ENCODE measurements at places on chromosomes 2 and 18.

- no peak for DNase-seq
Measured at GRCh38 chr2:176613323-176613987, 344.2 kb downstream of the MTX2 start.

DNA sequence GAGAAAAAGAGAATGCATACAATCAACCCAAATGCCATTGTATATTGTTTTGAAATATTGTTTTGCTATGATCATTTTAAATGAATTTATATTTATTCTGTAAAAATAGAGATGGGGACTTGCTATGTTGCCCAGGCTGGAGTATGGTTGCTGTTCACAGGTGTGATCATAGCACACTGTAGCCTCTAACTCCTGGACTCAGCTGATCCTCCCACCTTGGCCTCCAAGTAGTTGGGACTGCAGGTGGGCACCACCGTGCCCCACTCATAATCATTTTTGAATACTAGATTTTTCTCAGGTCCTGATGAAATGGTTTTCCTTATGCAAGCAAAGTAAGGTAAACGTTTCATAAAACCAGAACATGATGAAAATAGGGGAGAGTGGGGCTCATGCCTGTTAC, 46.3 kb downstream of the TMEM17 start:
- DNase-seq, result no peak

GRCh38 chr18:42922363-42922762, 193.1 kb downstream of the RIT2 start:
- DNase-seq, result no peak

- DNase-seq, result peak; percentile 50
Measured at GRCh38 chr2:12412898-12413305, 303.8 kb upstream of the TRIB2 start.

DNA sequence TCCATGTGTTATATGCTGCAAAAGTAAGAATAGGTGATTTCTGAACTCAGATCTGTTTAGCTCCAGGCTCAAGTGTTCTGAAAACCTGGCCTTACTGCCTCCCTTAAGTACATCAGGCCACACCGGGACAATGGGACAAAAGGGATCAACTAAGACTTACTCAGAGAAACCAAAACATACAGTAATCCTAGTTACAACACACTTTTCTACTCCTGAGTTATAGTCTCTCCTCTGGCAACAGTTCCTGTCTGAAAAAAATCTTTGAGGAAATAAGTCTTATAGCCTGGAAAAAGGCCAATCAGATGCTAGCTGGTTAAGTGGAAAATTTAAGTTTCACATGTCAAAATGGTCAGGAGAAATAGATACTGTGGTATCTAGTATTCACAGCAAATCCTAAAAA, 5.6 kb downstream of the METTL5 start:
- DNase-seq, result no peak

GRCh38 chr2:185967335-185967734, 228.7 kb downstream of the FSIP2 start:
- no peak for DNase-seq

DNA sequence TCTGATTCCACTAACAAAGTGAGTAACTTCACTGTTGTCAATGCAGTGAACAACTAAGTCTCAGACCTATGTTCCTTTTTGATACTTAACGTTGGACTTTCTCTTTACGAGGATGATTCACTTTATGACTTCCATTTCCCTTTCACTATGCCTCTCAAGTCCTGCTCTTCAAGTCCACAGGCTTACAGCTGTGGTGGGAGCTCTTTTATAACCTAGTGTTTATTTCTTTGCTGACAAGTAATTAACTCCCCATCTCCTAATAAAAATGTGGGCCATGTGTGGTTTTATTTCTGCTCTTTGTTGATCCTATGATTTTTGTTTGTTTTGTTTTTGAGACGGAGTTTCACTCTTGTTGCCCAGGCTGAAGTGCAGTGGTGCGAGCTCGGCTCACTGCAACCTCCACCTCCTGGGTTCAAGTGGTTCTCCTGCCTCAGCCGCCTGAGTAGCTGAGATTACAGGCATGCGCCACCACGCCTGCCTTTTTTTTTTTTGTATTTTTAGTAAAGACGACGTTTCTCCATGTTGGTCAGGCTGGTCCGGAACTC, 142.1 kb downstream of the USP34 start:
- no peak for DNase-seq

- DNase-seq, result no peak
Measured at GRCh38 chr2:70467237-70467636, 86.4 kb downstream of the TGFA start.

GRCh38 chr2:25618676-25619075, 54.7 kb downstream of the DTNB start:
- DNase-seq, result no peak

- no peak for DNase-seq
Measured at GRCh38 chr2:177812713-177813396, 259.7 kb downstream of the PDE11A start.

DNA sequence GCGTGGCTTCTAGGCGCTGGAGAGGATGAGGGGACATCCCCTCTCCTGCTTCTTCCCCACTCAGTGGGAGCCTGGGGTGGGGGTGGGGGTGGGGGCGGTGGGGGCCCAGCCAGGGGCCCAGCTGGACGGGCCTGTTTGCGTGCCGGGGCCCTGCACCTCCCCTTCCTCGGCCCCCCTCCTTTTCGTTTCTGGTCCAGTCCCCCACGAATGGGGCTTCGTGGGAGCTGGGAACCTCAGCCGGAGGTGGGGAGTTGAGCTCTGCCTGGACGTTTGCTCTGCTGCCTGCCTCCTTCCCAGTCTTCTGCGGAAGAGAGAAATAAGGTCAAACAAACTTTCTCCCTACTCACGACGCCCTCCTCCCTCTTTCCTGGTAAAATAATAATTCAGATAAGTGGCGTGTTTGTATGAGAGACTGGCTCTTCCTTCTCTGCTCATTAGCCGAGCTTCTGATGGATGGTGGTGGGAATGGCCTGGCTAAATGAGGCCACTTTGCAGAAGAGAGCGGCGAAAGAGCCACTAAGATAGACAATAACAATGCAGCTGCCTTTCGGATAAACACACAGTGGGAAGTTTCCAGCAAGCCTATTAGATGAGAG, 782 bp downstream of the MTA3 start:
- DNase-seq, result no peak

GRCh38 chr2:120133572-120134244, 89.5 kb downstream of the TMEM185B start:
- no peak for DNase-seq

DNA sequence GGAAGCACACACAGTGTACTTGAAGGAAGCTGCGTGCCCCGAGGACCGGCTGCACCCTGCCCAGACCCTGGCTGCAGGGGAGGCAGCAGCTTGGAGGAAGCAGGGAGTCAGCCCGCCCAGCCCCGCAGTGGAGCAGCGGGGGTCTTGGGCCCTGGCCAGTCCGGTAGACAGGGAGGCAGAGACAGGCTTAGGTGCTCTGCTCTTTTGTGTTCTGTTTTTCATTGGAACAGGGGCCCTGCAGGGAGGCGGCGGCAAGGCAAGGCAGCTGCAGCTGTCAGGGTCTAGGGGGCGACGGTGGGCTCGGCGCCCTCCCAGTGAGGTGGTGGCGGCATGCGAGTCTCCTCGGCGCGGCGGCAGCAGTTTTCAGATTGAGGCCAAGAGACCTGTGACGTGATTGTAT, 53.3 kb upstream of the TFCP2L1 start:
- no peak for DNase-seq

DNA sequence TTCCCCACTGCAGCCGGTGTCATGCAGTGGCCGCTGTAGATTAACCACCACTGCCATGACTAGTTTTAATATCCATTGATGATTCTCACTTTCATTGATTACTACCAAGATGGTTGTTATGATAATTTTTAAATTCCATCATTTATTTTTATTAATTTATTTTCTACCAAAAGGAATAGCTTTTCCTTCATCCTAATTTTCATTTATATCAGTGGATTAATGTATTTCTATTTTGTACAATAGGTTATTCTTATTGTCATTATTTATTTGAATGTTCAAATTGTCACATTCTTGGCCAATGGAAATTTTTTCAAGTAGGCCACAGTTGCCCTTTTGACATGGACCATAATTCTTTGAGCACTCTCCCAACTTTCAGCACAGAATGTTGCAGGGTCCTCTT, 374.9 kb upstream of the VWC2L start:
- DNase-seq, result no peak

DNA sequence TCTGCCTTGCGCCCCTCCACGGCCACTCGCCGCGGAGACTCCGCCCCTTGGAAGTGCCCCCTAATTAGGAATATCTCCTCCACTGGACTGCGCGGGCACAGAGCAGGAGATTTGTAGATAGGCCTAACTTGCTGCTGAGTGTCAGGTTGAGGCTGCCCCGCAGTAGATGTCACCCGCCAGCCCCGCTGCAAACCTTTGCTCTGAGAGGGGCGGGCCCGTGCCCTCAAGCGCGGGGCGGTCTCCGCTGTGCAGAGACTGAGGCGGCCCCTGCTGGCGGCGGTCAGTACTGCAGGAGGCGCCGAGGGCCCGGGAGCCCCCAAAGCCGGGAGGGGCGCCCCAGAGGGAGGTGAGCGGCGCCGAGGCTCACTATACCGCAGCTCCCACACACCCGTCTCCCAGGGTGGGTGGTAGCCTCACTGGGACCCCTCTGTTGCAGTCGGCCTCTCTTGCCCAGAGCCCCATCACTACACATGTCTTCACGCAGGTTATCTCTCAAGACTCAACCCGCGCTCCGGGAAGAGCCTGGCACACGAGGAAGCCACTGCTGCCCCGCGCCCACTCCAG, 2.9 kb upstream of the NEURL3 start:
- DNase-seq, result peak; percentile 89

GRCh38 chr2:156673981-156674380, 237.8 kb downstream of the GPD2 start:
- DNase-seq, result no peak

GRCh38 chr2:29455200-29455860, 340.1 kb downstream of the CLIP4 start:
- no peak for DNase-seq

GRCh38 chr18:3508576-3509549, 58.9 kb downstream of the TGIF1 start:
- no peak for DNase-seq
